ENCODE measurements at places on chromosomes 6 and 20.

- no peak for DNase-seq
Measured at GRCh38 chr6:111250791-111251354, 163.6 kb downstream of the SLC16A10 start.

DNA sequence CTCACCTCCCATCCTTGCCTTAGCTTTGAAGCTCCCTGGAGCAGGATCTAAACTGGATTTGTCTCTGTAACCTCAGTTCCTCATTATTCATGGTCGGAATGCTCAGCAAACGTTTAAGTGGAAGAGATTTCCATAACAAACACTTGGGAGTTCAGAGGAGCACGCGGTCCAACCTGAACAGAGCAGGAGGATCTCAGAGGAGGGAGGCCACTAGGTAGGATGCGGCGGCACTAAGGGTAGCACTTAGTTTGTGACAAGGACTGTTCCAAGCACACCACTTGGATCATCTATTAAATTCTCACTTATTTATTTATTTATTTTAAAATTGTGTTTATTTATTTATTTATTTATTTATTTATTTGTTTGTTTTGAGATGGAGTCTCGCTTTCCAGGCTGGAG lies 13.3 kb upstream of the CCN5 start:
- DNase-seq, result no peak

- DNase-seq, result no peak
Measured at GRCh38 chr6:165984729-165985275, 182.8 kb downstream of the TBXT start.

DNA sequence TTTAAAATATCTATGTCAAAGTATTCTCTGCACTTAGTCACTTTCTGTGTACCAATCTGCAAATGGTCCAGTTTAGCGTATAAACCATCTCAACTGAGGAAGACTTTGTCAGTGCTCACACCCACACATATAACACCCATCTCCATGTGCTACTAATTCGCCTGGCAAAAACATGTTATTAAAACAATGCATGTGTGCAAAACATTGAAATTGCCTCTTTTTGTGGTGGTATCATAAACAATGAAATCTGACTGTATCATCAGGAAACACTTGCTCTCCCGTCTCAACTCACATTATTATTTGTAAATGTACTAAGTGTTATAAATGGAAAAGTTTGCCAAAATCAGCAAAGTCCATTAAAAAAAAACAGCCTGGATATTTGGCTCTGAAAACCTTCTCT lies 105.9 kb upstream of the FOXC1 start:
- DNase-seq, result no peak

DNA sequence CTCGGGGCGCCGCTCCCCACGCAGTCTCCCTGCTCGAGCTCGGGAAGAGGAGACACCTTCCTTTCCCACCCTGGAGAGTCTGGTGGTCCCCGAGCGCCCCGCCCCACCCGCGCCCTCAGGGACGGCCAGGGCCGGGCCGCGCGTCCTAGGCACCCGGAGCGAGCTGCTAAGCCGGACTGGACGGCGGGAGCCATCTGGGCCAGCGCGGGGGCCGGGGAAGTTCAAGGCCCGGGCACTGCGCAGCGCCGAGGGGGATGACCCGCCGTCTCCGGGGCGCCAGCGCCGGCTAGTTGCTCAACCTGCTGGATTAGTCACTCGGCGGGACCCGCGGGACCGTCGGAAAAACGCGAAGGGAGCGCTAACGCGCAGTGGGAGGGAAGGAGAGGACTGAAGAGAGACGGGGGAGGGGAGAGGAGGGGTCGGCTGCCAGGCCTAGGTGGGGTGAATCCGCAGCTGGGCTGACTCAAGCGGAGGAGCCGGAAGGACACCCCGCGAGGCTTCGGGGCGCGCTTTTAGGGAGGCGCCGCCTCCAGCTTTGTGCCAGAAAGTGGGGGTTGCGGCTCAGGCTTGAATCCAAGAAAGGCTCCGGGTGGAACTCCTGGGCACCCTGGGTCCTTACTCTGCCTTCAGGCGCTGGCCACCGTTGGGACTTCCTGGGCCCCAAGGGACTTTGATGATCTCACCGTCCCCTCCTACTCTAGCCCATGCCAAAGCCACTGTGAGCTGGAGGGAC lies 75.7 kb upstream of the FOXP4 start:
- no peak for DNase-seq

DNA sequence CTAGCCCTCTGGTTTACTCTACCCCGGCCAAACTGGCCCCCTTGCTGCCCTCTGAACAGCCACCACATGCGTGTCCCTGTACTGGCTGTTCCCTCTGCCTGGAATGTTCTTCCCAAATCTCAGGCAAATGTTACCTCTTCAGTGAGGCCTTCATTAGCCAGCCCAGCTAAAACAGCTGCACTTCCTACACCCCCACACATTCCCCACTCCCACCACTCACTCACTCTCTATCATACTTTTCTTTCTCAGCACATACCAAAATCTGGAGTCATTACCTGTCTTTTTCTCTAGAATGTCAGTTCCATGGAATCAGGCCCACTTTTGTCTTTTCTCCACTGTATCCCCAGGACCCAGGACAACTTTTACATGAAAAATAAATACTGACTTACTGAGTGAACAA lies 401.2 kb upstream of the SULF2 start:
- no peak for DNase-seq

DNA sequence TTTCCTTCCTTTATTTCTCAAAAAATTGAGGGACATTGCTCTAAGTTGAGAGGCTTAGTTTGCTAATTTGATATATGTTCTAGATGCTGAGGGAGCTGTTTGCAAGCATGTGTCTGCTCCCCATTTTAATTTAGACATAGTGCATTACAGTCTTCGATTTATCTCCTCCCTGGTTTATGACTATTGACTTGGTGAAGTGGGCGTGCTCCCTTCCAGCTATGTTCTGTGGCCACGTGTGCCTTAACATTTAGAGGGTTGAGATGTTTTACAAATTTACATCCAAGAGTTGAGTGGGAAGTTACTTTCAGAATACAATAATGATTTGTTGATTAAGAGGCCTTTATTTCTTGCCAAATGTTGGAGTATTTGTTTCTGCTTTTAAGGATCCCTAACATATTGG lies 48.2 kb downstream of the KLHL32 start:
- DNase-seq, result no peak

GRCh38 chr6:167660944-167661551 lies 165.7 kb upstream of the AFDN start:
- DNase-seq, result no peak
